Dorsolateral prefrontal cortex (tissue), 122 donors: ENCODE measurements at places on chromosomes 5 and 9. TPM values are rescaled to one million over a fixed set of nuclear protein-coding genes. Genes with fewer than 3 reads are reported as not detected.

The PTPRD gene
- 283 TPM for total RNA-seq

The C9orf50 gene
- not detected for total RNA-seq

The FOXE1 gene
- total RNA-seq = not detected

The EPB41L4B gene
- 27.2 TPM for total RNA-seq

The GRXCR2 gene
- total RNA-seq = not detected

The SPATA6L gene
- 15.7 TPM for total RNA-seq

The IL11RA gene
- 41.9 TPM for total RNA-seq

The POU5F2 gene
- total RNA-seq = 5.1 TPM

The NR4A3 gene
- total RNA-seq = 3.3 TPM

The IL7R gene
- 0.51 TPM for total RNA-seq

The ARL14EPL gene
- total RNA-seq = not detected

The SLCO6A1 gene
- total RNA-seq = not detected

The APBA1 gene
- 96.7 TPM for total RNA-seq

The GRIN3A gene
- total RNA-seq = 7.8 TPM

The GHR gene
- total RNA-seq = 4.1 TPM

The LPAR1 gene
- 130 TPM for total RNA-seq

The TAF1L gene
- total RNA-seq = not detected

The FOXD4L4 gene
- 1.0 TPM for total RNA-seq

The NEURL1B gene
- total RNA-seq = 17.9 TPM

The NACC2 gene
- 89.5 TPM for total RNA-seq

The PLEKHG4B gene
- total RNA-seq = 0.59 TPM

The TYRP1 gene
- 1.6 TPM for total RNA-seq

The ISOC1 gene
- 13.2 TPM for total RNA-seq

The XRCC4 gene
- total RNA-seq = 7.3 TPM

The S100Z gene
- 1.4 TPM for total RNA-seq

The EIF4EBP3 gene
- total RNA-seq = 5.9 TPM

The OTP gene
- not detected for total RNA-seq

The CCL27 gene
- 0.60 TPM for total RNA-seq

The SPEF2 gene
- 19.1 TPM for total RNA-seq

The SCGB3A2 gene
- not detected for total RNA-seq
